H9 (cell line): ENCODE measurements at places on chromosomes 13 and 19. TPM values are rescaled to one million over a fixed set of nuclear protein-coding genes. Genes with fewer than 3 reads are reported as not detected.
A peak's percentile ranks its signal among the peaks of the same experiment; 100 is the strongest.

F7 gene
- total RNA-seq = 0.66 and 0.81 TPM in 2 replicates

PDX1 gene
- total RNA-seq = not detected in 2 replicates

GARRE1 gene
- 20.5 and 24.1 TPM in 2 replicates for total RNA-seq

ZNF93 gene
- total RNA-seq = 54.0 and 58.1 TPM in 2 replicates

ANGPTL4 gene
- total RNA-seq = 1.9 and 2.5 TPM in 2 replicates

CD22 gene
- total RNA-seq = not detected in 2 replicates

- H3K27ac ChIP-seq = no peak overlapping the region
- no peaks in the 10 kb centered on the region for H3K4me1 ChIP-seq
- peak; percentile 33 for DNase-seq
- no peaks in the 10 kb centered on the region for H3K36me3 ChIP-seq
- no peaks in the 10 kb centered on the region for H3K27me3 ChIP-seq
- no peak overlapping the region for H3K4me3 ChIP-seq
Measured at GRCh38 chr13:78499802-78500201, 103.5 kb downstream of the POU4F1 start.

GRCh38 chr19:31548941-31549340 lies 199.7 kb upstream of the TSHZ3 start:
- peaks cover 6% of the 10 kb centered on the region; the same call in 1 of the 3 replicates for H3K36me3 ChIP-seq
- no peaks in the 10 kb centered on the region for H3K4me1 ChIP-seq
- DNase-seq = peak; percentile 46
- H3K27me3 ChIP-seq = no peaks in the 10 kb centered on the region

DNA sequence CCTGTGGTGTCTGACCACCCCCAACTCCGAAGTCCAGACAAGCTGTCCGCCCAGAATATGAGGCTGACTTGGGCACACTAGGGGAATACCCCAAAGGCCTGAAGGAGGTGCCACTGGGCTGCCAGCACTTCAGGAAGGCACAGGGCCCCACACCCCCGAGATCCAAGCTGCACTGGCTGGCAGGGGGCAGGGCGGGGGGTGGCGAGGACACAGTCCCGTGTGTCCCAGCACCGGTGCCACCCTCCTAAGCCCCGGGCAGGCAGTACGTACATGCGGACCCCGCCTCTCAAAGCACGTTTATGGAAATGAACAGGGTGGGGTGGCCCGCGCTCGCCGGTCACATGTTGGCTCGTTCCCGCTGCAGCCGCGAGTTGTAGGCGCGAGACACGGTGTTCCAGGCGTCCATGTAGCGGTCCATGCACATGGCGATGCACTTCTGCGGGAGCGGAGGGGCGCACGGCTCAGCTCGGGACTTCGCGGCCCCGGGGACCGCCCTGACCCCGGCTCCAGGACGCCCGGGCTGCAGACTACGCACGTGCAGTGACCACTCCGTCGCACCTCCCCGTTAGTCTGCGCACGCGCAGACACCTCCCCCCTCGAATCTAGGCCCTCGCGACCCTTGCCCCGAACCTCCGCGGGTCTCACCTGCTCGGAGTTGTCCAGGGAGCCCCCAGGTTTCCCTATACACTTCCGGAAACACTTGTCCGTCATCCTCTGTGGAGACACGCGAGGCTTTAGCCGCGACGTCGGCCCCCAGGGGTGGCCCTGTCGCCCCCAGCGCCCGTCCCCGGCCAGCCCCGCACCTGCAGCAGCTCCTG lies 566 bp downstream of the TIMM13 start:
- H3K4me1 ChIP-seq = no peaks in the 10 kb centered on the region; the same call in 1 of the 2 replicates
- H3K4me3 ChIP-seq = peak overlapping the region; percentile 91
- H3K27ac ChIP-seq = peak overlapping the region; percentile 13
- H3K27me3 ChIP-seq = no peaks in the 10 kb centered on the region
- peak; percentile 70 for DNase-seq
- peaks cover 26% of the 10 kb centered on the region for H3K36me3 ChIP-seq

GRCh38 chr13:97434397-97435201 lies 630 bp downstream of the RAP2A start:
- H3K4me3 ChIP-seq = peak overlapping the region; percentile 99
- DNase-seq = peak; percentile 44
- H3K4me1 ChIP-seq = peaks cover 4% of the 10 kb centered on the region

DNA sequence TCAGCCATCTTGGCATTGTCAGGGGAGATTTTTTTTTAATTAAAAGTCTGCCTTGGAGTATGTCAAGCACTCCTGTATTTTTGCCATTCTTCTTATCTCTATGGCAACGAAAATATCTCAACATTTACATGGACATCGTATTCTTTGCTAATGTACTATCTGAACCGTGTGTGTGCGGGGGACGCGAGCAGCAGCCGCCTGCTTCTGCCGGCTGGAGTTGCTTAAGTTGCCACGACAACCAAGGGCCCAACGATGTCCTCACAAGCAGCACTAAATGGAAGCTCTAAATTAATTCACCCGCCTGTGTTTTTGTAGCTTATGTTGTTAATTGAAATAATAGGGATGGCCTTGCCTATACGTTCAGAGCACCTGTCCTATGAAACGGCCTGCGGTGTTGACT lies 309.5 kb downstream of the TEX29 start:
- peaks cover 11% of the 10 kb centered on the region; the same call in 1 of the 2 replicates for H3K4me1 ChIP-seq
- H3K4me3 ChIP-seq = no peak overlapping the region
- H3K27ac ChIP-seq = no peak overlapping the region
- no peaks in the 10 kb centered on the region for H3K27me3 ChIP-seq
- H3K36me3 ChIP-seq = no peaks in the 10 kb centered on the region
- peak; percentile 20 for DNase-seq
